Activated CD4-positive, alpha-beta T cell treated with anti-CD3 and anti-CD28 coated beads, Interleukin-2, amount 50 U/mL, for 16 hours (primary cell): ENCODE measurements at places on chromosomes 6 and 20.

DNA sequence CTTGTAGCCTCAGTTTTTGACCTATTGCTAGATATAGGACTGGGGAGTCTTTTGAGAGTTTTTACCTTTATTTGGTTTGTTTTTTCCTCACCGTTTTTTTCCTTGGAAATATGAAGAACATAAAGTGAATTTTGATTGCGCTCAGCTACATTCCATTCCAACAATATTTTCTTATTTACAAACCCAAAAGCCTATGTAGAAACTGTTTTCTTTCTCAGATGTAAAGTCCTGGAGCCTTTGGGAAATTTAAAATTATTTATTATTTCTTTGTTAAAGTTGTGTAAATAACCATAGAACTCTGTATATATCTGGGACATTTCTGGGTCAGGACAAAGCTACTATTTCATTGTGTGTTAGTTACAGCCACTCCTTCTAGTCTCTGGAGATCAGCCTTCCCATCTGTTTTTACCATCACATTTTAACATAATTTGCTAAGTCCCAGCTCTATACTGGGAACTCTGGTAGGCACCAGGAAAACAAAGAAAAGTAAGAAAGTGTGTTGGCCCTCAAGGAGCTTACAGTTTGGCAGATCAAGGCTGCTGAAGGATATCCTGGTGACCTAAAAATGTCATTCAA, 68.8 kb downstream of the JAG1 start:
- DNase-seq: no peak

- peak; percentile 27 for DNase-seq
Observed at GRCh38 chr6:35141007-35141655, at the start of gene TCP11. Gene TCP11, minus strand, starts transcription at chr6:35141339. Its CDS starts 469 bp downstream, at chr6:35140870.

DNA sequence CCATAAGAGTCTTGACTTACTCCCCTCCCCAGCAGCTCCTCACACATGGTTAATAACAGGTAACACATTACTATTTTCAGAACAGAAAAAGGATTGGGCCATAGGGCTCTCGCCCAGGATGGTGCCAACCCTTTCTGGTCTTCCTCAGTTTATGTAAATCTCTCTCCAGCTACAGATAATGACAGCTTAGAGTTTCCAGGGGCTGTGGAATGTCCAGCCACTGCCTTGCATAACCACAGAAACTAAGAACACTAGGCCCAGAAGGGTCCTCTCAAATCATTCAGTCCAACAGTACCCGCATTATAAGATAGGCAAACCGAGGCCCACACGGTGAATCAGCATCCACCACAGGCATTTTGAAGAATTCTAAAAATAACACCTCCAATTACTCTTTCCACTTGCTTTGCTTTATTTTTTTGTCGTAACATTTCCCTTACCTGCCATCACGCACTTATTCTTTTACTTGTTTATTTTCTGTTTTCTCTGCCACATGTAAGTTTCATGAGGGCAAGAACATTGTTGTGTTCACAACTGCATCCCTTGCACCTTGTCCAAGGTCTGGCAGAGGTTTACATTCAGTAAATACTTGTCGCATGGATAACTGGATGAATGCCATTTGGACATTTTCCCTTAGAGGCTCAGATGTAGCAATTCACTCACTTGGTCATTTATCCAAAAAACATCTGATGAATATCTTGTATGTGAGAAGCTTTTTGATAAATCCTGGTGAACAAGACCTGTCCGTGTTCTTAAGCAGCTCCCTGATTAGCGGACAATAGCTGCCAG, 6.4 kb upstream of the SDC4 start:
- peak; percentile 42 for DNase-seq

DNA sequence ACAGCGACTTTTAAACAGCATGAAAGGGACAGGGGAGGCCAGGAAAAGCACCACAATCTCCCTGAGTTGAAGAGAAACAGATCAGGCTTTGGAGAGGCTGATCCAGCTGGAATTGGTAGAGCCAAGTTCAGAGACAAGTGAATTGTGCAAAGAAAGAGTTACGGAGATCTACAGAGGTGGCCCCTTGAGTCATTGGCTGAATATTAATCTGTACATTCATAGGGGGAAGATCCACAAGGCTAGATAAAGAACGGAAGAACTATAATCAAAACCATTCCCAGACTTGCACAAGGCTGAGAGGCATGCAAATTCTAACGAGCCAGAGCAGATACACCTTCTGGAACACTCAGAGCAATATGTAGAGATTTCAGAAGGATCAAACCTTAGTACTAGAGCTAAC, 14.2 kb upstream of the FOXQ1 start:
- DNase-seq: no peak

DNA sequence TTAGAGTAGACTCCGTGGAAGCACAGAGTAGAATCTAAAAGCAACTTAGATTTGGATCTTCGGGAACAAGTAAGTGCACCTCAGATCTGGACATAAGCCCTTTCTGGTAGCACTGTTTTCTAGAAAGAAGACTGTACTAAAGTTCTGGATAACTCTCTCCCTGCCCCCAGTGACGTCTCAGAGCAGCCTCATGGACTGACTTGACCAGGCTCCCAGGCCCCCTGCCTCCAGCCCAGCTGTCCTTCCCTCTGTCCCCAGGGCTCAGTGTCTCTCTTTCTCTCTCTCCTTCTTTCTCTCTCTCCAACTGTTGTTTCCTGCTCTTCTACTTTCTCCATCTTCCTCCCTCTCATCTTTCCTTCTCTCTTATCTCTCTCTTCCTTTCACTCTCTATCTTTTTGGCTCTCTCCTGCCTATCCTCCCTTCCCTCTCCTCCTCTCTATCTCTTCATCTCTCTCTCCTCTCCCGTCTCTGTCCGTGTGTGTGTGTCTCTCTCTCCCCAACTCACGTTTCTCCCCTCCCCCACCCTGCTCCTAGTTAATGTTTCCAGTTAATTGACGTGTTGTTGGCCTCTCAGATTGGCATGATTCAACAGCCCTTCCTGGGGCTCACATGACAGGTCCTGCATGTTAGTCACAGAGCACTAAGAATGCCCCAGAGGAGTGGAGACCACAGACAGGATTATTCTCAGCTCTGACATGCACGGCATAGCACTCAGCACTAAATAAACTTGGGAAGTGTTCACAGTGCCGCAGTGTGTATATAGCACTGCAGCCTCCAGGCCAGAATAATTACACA, 180.4 kb upstream of the FOXQ1 start:
- no peak for DNase-seq

- DNase-seq: no peak
Observed at GRCh38 chr6:138776659-138777058, 3.1 kb downstream of the CCDC28A start.

GRCh38 chr6:137402143-137402680, 92.0 kb downstream of the OLIG3 start:
- no peak for DNase-seq

- DNase-seq: no peak
Observed at GRCh38 chr20:47090835-47091234, 196.2 kb downstream of the EYA2 start.

- no peak for DNase-seq
Observed at GRCh38 chr6:106787327-106788196, 158.2 kb downstream of the QRSL1 start.

GRCh38 chr6:163366288-163366687, 48.2 kb upstream of the QKI start:
- DNase-seq: no peak

DNA sequence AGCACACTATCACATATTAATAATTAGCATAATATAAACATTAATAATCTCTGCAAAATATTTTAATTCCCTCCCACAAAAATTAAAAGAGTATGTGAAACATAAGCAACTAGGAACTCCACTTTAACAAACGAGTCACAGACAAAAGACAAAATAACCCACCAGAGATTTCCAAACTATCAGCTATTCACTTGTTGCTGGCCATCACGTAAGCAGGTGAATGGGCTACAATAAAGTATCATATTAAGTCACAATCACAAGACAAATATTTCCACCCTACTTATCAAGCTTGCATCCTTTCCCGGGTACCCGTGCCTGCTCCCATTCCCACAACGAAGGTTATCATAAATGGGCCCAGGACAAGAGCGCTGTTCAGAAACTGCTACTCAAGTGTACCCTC, 2.5 kb downstream of the HDAC2 start:
- no peak for DNase-seq
